ENCODE measurements at places on chromosomes 1 and 21.

DNA sequence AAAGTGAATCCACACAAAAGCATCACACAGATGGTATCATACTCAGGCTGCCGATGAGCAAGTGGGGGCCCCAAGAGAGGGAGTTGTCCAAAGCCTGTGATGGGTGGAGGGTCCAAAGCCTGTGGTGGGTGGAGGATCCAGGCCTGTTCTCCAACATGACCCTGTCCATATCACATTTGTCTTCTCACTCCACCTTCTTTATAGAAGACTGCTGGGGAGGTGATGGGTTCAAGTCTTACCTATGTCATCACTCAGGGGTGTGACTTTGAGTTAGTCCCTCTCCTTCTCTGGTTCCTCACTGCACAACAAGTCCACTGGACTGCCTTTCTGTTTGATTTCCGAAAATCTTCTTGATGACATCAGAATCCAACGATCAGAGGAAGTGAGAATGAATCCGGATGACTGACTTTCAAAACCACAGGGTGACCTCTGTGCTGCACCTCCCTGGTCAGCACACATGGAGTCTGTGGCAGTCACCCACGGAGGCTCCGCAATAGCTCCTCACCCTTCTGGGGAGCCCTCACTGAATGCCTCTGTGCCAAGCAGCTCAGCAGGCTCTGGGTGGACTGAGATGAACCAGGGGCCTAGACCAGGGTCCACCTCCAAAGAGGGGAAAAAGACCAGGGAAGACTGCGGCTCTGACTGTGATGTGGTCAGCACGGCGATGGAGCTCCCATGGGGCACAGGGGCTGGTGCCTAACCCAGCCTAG, 166.8 kb downstream of the HIVEP3 start:
- DNase-seq = no peak

DNA sequence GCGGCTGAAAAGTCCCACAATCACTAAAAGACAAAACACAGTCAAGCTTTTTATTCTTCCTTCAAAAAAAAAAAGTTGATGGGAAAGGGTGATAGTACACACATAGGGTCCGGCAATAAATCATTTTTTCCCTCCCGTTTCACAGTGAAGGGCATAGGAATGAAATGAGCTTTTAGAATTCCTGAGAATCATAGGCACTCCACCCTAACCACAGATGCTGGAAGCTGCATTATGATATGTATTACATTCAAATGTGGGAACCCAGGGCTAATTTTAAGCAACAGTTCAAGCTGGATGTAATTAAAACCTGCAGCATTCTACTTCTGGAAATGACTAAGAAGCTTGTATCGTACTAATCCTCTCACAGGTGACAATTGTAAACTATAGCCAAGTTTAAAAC, 75.7 kb upstream of the KCNJ15 start:
- DNase-seq = no peak

GRCh38 chr1:152582647-152583046, 2.3 kb upstream of the LCE3D start:
- no peak for DNase-seq

DNA sequence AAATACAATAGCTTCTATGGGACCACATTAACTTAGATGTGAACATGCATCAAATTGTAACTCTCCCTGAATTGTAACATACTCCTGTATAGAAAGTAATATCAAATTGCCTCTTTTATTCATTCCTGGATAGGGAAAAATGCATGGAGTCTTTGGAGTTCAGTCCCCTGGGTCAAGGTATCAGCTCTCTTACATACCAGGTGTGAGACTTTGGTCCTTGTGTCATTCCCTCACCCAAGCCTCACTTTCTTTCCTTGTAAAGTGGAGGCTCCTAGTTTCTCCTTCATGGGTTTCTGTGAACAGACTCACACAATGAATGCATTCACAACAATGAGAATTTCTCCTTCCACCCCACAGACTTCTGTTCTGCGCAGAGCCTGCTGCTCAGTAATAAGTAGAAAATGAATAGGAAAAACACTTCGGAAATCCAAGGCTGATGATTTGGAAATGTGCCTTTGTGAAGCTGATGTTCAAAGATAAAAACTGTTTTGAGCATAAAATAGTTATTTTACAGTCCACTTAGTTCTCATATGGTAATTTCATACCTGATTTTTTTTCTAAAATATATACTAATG, 185.3 kb downstream of the AK5 start:
- DNase-seq = no peak

DNA sequence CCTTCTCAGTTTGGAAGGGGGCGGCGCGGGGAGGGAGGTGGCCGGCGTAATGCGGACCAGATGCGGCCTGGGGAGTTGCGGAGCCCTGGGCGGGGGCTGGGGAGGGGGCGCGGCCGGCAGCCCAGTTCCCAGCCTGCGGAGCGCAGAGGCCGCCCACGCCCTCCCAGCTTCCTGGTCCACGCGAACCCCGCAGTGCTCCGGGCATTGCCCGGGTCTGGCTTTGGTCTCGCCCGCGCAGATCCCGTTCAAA, 695 bp downstream of the DMBX1 start:
- DNase-seq = no peak

DNA sequence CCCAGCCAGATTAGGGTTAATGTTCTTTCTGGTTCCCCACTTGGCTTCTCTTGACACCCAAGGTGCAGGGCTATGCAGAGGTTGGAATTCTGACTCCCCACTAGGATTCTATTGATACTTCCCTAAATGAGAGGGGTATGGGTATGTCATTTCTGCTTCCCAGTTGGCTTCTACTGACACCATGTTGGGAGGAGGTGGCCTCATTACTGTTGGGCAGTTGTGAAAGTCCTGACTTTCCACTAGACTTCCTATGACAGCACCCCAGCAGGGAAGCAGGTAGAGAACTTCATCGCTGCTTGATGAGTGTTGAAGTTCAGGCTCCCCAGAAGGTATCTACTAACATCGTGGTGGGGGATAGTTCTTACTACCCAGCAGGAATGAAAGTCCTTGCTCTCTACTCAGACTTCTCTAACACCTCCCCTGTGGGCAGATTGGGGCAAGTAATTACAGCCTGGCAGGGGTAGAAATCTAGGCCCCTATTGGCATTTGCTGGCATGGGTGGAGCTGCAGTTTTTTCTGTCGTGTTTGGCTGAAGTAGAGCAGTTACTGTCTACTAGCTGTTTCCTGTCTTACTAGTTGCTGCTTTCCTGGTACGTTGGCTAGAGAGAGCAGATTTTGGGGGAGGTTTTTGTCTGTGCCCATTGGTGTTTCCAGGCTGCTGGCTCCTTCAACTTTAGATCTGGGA, 41.5 kb downstream of the ZYG11B start:
- no peak for DNase-seq

- no peak for DNase-seq
Measured at GRCh38 chr1:40303051-40303771, 13.9 kb downstream of the COL9A2 start.

- no peak for DNase-seq
Measured at GRCh38 chr1:240116831-240117769, 25.4 kb downstream of the FMN2 start.

GRCh38 chr1:160189649-160190625, at the start of gene CASQ1:
CASQ1 (plus strand) TSS chr1:160190575; CDS start chr1:160190752, 177 bp downstream.
- no peak for DNase-seq

Measured in activated CD4-positive, alpha-beta T cell treated with anti-CD3 and anti-CD28 coated beads, Interleukin-2, amount 50 U/mL, for 48 hours (primary cell).